ENCODE measurements at places on chromosomes 7 and 10.

- no peak overlapping the region for H3K27ac ChIP-seq
- no peaks in the 10 kb centered on the region for H3K4me1 ChIP-seq
- DNase-seq: no peak
- no peak overlapping the region for H3K4me3 ChIP-seq
- H3K36me3 ChIP-seq: peaks cover 26% of the 10 kb centered on the region
Measured at GRCh38 chr10:72226418-72227027, 10.4 kb upstream of the ASCC1 start.

DNA sequence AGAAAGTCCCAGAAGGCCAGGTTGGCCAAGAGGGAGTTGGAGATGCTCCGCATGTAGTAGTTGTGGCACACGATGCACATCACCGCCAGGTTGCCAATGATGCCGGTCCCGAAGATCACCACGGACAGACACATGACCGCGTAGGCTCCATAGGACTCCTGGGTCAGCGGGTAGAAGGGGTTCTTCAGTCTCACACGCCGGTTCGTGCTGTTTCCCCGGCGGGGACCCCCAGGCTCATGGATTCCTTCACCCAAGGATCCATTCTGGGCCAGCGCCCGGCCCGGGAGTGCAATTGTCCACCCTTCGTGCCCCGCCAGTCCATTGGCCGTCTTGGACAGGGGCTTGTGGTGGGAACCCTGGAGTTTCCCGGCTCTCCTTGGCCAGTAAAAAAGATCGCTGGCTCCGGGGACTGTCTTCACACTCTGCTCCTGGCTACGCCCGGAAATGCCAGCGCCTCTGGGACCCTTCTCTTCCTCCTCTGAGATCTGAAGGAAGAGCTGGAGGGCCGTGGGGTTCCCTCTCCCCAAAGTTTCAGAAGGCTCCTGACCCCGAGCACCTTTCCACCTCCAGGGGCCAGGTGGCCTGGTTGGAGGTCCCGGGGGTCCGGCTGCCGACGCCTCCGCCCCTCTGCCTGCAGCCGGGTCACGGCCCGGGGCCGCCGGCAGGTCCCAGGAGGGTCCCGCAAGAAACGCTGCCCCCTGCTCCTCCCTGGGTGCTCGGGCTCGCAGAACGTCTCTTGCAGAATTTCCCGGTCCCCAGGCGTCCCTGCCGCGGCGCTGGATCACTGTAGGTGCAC is 1.3 kb downstream of the GPR37 start:
- H3K36me3 ChIP-seq: no peaks in the 10 kb centered on the region
- H3K4me3 ChIP-seq: peak overlapping the region; percentile 56
- H3K27ac ChIP-seq: peak overlapping the region; percentile 30
- no peak for DNase-seq
- peaks cover 9% of the 10 kb centered on the region for H3K4me1 ChIP-seq
- H3K27me3 ChIP-seq: peaks cover 32% of the 10 kb centered on the region

- no peaks in the 10 kb centered on the region for H3K36me3 ChIP-seq
- peak; percentile 25 for DNase-seq
Measured at GRCh38 chr7:97499204-97499603, 232.7 kb upstream of the TAC1 start.

DNA sequence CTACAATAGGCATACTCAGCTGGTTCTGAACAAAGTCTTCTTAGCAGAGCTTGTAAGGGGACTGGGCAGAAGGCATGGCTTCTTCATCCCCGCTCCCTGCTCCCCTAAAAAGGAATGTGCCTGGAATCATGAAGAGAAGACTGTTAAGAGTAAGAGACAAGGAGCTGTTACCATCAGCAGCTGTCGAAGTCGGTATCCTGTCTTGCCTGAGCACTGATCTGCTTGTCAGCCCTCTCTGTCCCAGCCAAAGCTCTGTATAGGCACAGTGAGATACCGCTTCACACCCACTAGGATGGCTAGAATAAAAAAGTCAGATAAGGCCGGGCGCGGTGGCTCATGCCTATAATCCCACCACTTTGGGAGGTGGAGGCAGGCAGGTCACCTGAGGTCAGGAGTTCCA is 2.4 kb downstream of the ABLIM1 start:
- peaks cover 12% of the 10 kb centered on the region for H3K4me1 ChIP-seq
- no peaks in the 10 kb centered on the region for H3K36me3 ChIP-seq
- no peak for DNase-seq
- no peak overlapping the region for H3K27ac ChIP-seq
- H3K4me3 ChIP-seq: no peak overlapping the region
- no peaks in the 10 kb centered on the region for H3K27me3 ChIP-seq

GRCh38 chr7:4602905-4603842 is 78.9 kb upstream of the FOXK1 start:
- no peaks in the 10 kb centered on the region for H3K4me1 ChIP-seq
- peaks cover 2% of the 10 kb centered on the region for H3K27me3 ChIP-seq
- no peak overlapping the region for H3K27ac ChIP-seq
- DNase-seq: no peak

- no peaks in the 10 kb centered on the region for H3K27me3 ChIP-seq
- H3K36me3 ChIP-seq: peaks cover 8% of the 10 kb centered on the region
- peaks cover 63% of the 10 kb centered on the region for H3K4me1 ChIP-seq
- H3K27ac ChIP-seq: no peak overlapping the region
- H3K4me3 ChIP-seq: no peak overlapping the region
Measured at GRCh38 chr7:2713978-2714377, 26.0 kb downstream of the AMZ1 start.

- no peak for DNase-seq
- no peaks in the 10 kb centered on the region for H3K27me3 ChIP-seq
- H3K27ac ChIP-seq: no peak overlapping the region
- no peak overlapping the region for H3K4me3 ChIP-seq
- peaks cover 9% of the 10 kb centered on the region for H3K4me1 ChIP-seq
Measured at GRCh38 chr7:30598121-30598876, 3.6 kb downstream of the GARS1 start.

GRCh38 chr7:14457568-14458453 is 444.7 kb downstream of the DGKB start:
- H3K36me3 ChIP-seq: no peaks in the 10 kb centered on the region
- no peaks in the 10 kb centered on the region for H3K4me1 ChIP-seq

DNA sequence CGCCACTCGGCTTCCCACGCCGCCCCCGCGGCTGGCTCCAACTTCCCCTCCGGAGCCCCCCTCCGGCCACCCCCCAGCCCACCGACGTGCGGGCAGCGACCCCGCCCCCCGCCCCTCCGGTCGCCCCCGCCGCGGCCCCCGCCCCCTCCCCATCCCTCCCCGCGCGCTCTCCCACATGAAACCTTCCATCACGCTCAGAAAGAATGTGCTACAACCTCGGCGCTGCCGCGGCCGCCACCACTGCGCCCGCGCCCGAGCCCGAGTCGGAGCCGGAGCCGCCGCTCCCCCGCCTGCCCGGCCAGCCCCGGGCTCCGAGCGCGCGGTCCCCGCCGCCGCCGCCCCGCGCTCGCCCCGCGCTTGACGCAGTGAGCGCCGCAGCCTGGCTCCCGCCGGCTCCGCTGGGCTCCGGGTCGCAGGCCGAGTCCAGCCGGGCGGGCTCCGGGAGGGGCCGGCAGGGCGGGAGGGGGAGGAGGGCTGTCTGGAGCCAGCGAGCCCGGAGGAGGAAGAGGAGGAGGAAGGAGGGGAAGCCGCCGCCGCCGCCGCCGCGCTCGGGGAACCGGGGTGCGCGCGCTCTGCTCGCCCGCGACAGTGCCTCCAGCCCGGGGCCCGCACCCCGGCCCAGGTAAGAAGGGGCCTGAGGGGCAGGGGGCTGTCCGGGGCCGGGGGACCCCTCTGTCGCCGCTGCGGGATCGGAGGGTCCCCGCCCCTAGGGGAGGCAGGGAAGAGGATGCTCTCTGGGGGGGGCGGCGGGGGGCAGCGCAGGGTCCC is 4.3 kb upstream of the ELFN1 start:
- DNase-seq: peak; percentile 51
- no peaks in the 10 kb centered on the region for H3K36me3 ChIP-seq
- H3K27me3 ChIP-seq: peaks cover 60% of the 10 kb centered on the region
- peak overlapping the region; percentile 66 for H3K4me3 ChIP-seq

DNA sequence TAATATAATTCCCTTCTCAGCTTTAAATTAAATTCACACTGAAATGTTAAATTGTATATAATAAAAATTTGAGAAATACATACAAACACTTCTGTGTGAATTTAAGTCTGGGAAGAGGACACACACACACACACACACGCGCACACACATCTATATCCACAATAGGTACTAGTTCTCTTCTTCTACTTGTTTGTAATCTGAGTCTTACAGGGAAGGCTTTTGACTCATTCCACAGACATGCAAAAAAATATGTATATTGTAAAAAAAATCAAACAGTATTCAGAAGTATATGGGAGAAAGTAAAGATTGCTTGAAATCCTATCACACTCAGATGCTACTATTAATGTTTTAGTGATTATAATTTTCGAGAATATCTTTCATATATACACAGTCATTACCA is 276.2 kb downstream of the MDFIC start:
- no peaks in the 10 kb centered on the region for H3K4me1 ChIP-seq
- no peak overlapping the region for H3K27ac ChIP-seq
- H3K36me3 ChIP-seq: no peaks in the 10 kb centered on the region
- H3K27me3 ChIP-seq: no peaks in the 10 kb centered on the region

GRCh38 chr7:36852931-36853330 is 128.6 kb upstream of the AOAH start:
- no peak overlapping the region for H3K27ac ChIP-seq
- H3K4me1 ChIP-seq: no peaks in the 10 kb centered on the region
- H3K27me3 ChIP-seq: no peaks in the 10 kb centered on the region
- DNase-seq: no peak
- H3K36me3 ChIP-seq: peaks cover 7% of the 10 kb centered on the region

- no peak for DNase-seq
- H3K4me3 ChIP-seq: no peak overlapping the region
- no peak overlapping the region for H3K27ac ChIP-seq
Measured at GRCh38 chr10:96502561-96503282, 11.0 kb downstream of the TLL2 start.

GRCh38 chr7:105990727-105991453 is 27.8 kb downstream of the CDHR3 start:
- H3K36me3 ChIP-seq: no peaks in the 10 kb centered on the region
- peaks cover 8% of the 10 kb centered on the region for H3K4me1 ChIP-seq
- H3K27me3 ChIP-seq: peaks cover 2% of the 10 kb centered on the region

DNA sequence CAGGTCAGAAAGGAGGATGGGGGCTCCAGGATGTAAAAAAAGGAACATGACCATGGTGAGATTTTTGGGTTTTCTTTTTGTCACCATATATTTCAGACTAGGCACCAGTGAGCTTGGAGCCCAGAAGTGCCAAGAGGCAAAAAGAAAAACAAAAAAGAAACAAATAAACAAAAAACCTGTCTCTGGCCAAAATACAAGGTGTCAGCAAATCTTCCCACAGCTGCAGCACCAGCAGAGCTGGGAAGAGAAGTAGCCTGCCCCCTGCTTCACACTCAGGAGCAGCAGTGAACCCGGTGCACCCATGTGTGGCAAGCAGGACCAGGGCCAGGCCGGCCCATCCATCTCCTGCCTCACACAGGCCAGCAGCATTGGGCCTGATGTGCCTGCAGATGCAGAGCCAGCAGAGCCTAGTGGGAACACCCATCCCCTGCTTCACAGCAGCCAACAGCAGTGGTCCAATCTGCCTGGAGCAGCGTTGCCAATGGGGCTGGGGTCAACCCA is 34.7 kb upstream of the C10orf71 start:
- no peak overlapping the region for H3K4me3 ChIP-seq
- H3K36me3 ChIP-seq: no peaks in the 10 kb centered on the region
- no peak for DNase-seq

DNA sequence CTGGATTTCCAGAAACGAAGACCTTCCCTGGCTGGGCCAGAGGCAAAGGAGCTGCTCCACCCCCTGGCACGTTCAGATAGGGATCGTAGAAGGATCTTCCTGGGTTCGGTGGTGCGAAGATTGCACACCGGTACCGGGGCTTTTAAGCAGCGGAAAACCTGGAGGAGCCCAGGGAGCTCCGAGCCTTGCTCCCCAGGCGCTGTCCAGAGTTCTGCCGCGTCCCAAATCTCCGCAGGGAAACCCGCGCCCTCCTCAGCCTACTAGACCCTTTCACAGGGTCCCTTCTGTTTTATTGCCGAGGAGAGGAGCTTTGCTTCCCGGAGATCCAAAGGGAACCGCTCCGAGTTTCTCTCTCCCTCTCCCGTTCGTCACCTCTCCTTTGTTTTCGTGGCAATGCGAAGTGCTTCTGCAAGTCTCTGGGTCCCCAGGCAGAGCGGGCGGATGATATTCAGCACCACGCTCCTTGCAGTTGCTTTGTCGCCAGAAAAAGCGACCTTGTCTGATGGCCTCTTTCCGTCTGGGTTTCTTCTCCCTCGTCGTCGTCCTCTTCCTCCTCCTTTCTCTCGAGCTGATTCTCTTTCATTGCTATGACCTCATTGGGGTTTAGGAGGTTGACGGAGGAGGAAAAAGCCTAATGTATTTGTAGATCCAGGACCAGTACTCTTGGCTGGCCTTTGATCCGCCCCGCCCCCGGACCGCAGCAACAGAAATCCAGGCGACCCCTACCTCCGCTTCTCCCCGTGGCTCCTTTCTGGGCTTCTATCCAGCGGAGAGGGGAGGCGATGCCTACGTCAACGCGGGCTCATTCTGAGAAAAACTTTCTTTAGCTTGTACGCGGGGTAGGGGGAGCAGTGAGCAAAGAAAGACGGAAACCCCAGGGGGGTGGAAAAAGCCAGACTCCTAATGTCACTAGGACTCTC is at the start of gene TMEM196:
TMEM196 (minus strand) TSS at position 777 of the 920 bp plus-strand sequence. CDS start 921 bp downstream, outside the sequence.
- H3K36me3 ChIP-seq: no peaks in the 10 kb centered on the region
- DNase-seq: peak; percentile 39
- H3K4me1 ChIP-seq: peaks cover 9% of the 10 kb centered on the region

- H3K4me1 ChIP-seq: no peaks in the 10 kb centered on the region
- no peak for DNase-seq
- H3K27ac ChIP-seq: no peak overlapping the region
- no peaks in the 10 kb centered on the region for H3K27me3 ChIP-seq
- H3K4me3 ChIP-seq: no peak overlapping the region
Measured at GRCh38 chr7:12127455-12127854, 83.6 kb upstream of the TMEM106B start.

GRCh38 chr10:120942806-120943413 is 91.7 kb downstream of the WDR11 start:
- no peaks in the 10 kb centered on the region for H3K36me3 ChIP-seq
- DNase-seq: peak; percentile 82
- H3K4me3 ChIP-seq: no peak overlapping the region
- no peak overlapping the region for H3K27ac ChIP-seq

GRCh38 chr7:131249003-131249402 is 78.7 kb upstream of the MKLN1 start:
- H3K36me3 ChIP-seq: no peaks in the 10 kb centered on the region
- H3K27ac ChIP-seq: no peak overlapping the region
- DNase-seq: peak; percentile 36
- no peaks in the 10 kb centered on the region for H3K4me1 ChIP-seq
- H3K27me3 ChIP-seq: no peaks in the 10 kb centered on the region

DNA sequence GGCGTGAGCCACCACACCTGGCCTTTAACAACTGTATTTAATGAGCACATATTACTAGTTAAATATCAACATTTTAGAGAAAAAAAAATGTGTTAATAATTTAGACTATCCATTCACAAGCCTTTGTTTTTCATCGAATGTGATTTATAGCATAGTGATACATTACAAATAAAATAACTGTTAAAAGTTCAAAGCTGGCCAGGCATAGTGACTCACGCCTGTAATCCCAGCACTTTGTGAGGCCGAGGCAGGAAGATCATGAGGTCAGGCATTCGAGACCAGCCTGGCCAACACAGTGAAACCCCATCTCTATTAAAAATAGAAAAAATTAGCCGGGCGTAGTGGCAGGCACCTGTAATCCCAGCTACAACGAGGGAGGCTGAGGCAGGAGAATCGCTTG is 72.7 kb downstream of the HACD1 start:
- DNase-seq: no peak
- no peaks in the 10 kb centered on the region for H3K36me3 ChIP-seq
- H3K4me3 ChIP-seq: no peak overlapping the region
- H3K27ac ChIP-seq: no peak overlapping the region

GRCh38 chr10:22816298-22816653 is 101.9 kb upstream of the PIP4K2A start:
- no peaks in the 10 kb centered on the region for H3K4me1 ChIP-seq
- H3K27me3 ChIP-seq: no peaks in the 10 kb centered on the region
- DNase-seq: no peak
- no peak overlapping the region for H3K27ac ChIP-seq
- H3K36me3 ChIP-seq: no peaks in the 10 kb centered on the region

All from muscle of leg (tissue), 16 donors.